ENCODE measurements at places on chromosomes 3 and 15. TPM values are rescaled to one million over a fixed set of nuclear protein-coding genes. Genes with fewer than 3 reads are reported as not detected.

GRCh38 chr15:67836134-67836455, 3.8 kb downstream of the RNU6-1 start:
- DNase-seq = no peak

- DNase-seq = no peak
Measured at GRCh38 chr3:187359798-187360486, 8.2 kb upstream of the RTP4 start.

DNA sequence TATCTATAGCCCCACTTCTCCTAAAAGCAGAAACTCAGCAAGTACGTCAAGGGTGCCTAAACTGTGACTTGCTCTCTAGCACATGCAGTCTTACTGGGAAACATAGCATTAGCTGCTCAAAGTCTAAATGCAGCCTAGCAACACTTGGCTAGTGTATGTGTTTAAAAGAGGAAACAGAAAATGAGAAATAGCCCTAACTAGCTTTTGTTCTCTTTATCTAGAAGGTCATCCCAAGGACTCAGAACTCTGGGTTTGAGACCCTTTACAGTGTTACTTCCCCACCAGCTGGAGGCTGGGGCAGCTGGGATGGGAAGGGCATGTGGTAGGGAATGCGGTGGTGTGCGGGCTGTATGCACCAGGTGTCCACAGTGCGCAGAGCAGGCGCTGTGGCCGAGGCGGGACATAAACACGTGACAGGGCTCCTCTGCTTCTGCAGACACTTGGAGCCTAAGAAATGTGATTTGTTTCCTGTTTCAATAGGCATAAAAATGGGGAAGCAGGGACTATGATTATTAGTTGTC, 13.3 kb downstream of the ETV5 start:
- DNase-seq = no peak

DNA sequence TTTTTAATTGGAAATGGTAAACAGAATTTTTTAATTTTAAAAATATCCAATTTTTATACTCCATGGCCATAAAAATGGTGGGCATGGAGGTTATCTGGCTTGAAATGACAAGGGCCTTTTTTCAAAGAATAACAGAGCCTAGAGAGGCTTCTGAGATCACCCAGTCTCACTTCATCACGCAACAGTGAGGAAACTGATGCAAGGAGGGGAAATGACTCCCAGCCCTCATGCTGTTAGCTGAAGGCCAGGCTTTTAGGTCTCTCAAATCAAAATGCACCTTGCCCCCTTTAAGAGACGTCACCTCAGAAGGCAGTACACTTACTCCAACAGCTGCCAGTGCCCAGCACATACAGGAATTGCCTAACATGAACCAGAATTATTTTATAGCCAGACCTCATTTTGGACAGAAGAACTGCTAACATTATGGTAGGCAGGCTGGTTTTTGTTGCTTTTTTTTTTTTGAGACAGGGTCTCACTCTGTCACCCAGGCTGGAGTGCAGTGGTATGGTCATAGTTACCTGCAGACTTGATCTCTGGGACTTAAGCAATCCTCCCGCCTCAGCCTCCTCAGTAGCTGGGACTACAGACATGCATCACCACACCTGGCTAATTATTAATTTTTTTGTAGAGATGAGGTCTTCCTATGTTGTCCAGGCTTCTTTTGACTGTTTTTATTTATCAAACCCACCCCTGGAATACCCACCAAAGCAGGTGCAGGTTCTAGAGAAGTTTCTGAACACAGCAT, 9.1 kb downstream of the RAB43 start:
- peak; percentile 88 for DNase-seq

DNA sequence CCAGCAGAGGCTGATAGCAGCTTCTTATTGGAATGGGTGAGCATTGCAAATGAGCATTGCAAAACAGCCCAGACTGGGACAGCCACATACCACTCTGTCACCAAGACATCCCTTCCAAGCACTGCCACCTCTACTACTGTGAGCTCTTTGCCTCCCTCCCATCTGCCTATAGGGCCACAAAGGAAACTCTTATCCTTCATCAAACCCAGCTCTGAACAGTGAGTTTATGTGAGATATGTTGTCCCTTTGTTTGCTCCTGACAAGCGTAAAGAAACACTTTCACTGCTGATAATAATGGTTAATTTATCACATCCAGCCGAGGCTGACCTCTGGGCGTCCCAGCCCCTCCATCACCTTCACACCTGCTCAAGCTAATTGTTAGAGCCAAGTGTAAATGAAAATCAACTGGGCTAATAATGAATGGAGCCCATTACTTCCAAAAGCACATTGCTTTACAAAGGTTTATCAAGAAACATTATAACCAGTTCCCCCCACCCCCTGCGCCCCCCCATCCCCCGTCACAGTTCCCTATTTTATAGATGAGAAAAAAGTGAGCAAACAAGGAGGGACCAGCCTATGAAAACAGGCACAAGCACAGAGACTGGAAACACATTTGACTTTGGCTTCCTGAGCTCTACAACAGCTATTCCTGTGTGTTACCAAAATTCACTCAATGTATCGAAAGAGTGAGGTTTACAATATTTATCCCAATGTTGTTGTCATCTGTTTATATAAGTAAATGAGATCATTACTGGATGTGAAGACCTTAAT, 146.3 kb downstream of the ANXA2 start:
- no peak for DNase-seq

GRCh38 chr3:143604402-143605185, 243.7 kb downstream of the SLC9A9 start:
- no peak for DNase-seq

The SCAMP5 gene
- total RNA-seq = 0.43 TPM

The SLC12A1 gene
- total RNA-seq = not detected

- no peak for DNase-seq
Measured at GRCh38 chr3:15766406-15766805, 31.4 kb downstream of the ANKRD28 start.

The FGD5 gene
- total RNA-seq = 0.17 TPM

- DNase-seq = no peak
Measured at GRCh38 chr3:128591738-128592426, 58.7 kb downstream of the RPN1 start.

DNA sequence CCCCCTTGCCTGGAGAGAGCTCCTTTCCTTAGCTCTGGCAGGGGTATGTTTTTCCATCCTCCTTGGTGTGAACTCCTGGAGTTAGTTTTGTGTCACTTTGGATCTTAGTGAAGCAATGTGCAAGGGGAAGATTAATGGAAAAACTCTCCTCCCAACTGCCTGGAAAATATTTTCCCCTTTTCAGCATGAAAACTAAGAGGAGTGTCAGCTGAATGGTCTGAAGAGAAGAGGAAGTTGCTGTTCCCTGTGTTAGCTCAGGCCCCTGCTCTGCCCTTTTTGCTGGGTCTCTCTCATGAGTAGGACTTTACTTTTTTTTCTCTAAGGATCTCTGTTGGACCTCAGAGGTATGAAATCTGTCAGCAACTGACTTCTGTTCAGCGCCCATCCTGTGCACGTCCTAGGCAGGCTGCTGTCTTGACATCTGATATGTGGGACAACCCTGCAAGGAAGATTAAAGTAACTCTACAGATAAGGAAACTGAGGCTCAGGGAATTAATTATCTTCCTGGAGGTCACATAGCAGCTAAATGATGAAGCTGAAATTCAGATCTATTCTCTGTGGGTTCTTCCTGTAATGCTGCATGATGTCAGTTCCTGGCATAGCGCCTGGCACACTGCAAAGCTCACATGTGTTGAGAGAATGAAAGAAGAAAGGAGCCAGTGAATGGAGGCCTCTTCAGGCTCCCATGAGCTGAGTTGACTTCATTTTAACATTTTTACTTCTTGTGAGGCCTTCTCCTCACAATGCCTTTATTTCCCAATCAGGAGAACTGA, 109.7 kb upstream of the GALNT15 start:
- DNase-seq = no peak

The CADPS gene
- not detected for total RNA-seq

GRCh38 chr3:181253796-181254195, 264.3 kb upstream of the DNAJC19 start:
- no peak for DNase-seq

DNA sequence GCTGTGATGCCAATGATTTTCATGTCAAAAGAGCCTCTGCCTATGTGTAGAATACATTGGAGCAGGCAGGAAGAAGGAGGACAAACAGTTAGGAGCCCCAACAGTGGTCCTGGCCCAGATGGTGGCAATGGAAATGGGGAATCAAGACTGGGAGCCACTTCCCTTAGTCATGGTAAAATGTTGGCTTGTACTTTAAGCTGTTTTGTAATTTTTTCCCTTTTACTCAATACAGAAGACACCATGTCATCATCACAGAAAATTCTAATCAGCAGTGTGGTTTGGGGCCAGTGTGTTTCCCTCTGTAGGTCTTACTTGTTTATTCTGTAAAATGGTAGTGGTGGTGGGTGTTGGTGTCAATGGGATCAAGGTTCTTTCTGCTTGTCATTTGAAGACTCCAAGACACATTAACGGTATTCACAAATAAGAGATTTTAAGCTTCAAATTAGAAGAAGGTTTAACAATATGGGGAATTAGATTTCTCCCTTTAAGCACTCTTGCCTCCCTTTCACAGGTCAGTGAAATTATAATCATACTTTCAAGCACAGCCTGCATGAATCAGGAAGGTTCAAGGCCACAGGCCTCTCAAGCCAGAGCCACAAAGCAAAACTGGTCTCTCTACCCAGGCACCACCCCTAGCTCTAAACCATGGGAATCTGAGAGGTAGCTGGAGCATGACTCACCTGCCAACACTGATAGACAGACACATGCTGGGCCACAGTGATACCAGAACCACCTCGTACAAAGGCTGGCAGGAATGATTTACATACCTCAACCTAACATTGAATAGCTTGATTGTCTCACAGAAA, 24.9 kb downstream of the SIAH2 start:
- DNase-seq = no peak

The TAMM41 gene
- total RNA-seq = 7.5 TPM

The CTXND1 gene
- total RNA-seq = not detected

The RARRES1 gene
- not detected for total RNA-seq

DNA sequence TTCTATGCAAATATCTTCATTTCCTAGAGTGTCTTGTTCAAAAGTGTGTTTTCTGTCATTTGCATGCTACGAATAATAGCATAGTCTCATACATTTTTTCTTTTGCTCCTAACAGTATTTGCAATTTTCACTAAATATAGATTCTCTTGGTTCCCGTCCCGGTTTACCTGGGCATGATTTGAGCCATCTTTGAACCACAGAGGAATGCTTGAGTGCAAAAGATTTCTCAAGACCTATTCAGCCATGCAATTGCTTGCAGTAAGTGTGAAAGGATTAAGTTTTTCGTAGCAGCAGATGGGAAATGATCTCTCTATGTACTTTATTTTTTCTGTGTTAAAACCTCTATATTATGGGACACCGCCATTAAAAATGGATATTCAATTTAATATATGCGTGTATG, 733.0 kb downstream of the ZPLD1 start:
- DNase-seq = no peak

The SLC28A2 gene
- not detected for total RNA-seq

The SLC2A2 gene
- not detected for total RNA-seq

DNA sequence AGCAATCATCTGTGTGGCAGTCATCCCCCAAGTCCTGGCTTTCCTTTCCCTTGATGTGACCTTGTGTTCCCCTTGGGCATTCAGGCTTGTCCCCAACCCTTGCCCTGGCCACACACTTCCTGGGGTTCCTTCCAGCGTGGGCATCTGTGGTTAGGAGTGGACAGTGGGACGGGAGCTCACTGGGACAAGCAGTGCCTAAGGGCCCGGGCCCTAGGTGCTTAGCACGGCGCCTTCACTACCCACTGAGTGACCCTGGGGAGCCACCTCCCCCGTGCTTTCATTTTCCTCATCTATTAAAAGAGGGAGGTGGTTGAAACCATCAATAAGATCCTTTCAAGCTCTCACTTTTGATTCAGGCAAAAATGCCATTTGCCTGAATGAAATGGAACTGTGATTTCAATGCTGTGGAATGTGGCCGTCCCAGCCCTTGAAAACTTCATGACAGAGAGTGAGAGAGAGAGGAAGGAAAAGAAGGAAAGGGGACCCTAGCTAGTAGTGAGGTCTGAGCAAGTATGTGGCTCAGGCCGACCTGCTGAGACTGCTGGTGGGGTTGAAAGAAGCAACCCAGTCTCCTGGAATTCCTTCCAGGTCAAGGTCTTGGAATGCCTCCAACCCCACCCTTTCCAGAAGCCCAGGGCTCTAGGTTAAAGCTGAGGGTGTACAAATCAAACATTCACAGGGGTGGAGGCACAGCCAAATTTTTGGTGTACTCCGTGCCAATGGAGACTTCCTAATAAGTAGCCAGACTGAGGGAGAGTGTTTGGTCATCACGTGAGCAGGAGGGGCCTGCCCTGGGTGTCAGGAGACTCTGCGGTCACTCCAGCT, 302.9 kb downstream of the TLE3 start:
- no peak for DNase-seq

The ZNF662 gene
- total RNA-seq = not detected

DNA sequence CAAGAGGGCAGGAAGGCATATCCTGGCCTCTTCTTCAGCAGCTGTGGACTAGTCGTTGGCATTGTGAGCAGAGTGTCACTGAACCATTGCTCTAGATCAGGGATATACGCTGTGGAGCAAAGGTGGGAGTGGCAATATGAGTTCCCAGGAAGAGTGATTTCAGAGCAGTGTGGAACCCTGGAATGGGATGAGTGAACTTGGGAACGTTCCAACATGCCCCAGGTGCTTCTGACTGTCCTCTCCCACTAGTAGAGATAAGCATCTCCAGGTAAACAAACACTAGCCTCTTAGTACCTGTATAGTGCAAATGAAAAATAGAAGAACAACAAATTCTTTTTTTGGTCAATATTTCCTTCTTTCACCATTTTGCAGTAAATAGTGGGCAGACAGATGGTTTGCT, 123.6 kb upstream of the VEPH1 start:
- DNase-seq = no peak

The SLC12A8 gene
- total RNA-seq = 9.3 TPM

- no peak for DNase-seq
Measured at GRCh38 chr3:161821591-161821990, 325.0 kb downstream of the OTOL1 start.

The MYRIP gene
- 2.7 TPM for total RNA-seq

The TRAIP gene
- 5.3 TPM for total RNA-seq

The CPNE9 gene
- not detected for total RNA-seq

DNA sequence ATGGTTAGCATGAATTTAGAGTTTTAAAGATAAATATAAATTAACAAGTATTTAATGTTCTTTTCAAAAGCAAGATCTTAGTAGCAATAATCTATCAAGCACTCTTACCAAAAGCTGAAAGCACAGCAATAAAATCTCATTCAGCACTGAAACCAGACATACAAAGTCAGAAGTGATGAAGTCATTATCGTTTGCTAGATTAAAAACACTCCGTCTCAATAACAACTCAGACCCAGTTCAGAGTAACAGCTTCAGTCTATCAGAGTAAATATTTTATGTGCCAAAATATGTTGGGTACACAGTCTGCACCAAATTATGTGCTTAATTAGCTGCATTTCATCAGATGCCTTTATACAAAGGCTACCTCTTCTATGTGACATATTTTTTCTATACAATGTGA, 41.6 kb downstream of the CPA3 start:
- no peak for DNase-seq

- no peak for DNase-seq
Measured at GRCh38 chr3:11805716-11806115, 41.0 kb downstream of the TAMM41 start.

GRCh38 chr3:127849368-127849767, 27.1 kb upstream of the MGLL start:
- DNase-seq = no peak

The WDR93 gene
- total RNA-seq = 0.17 TPM
